HFFc6 (cell line): ENCODE measurements at places on chromosomes 13 and 19. TPM values are rescaled to one million over a fixed set of nuclear protein-coding genes. Genes with fewer than 3 reads are reported as not detected.

CEACAM5 gene
- not detected in 3 replicates for total RNA-seq

SCEL gene
- total RNA-seq: not detected in 3 replicates

GRCh38 chr13:96935901-96936300 lies 58.4 kb downstream of the OXGR1 start:
- DNase-seq: no peak
- H3K4me1 ChIP-seq: no peaks in the 10 kb centered on the region
- H3K27me3 ChIP-seq: peaks cover 2% of the 10 kb centered on the region; the same call in 1 of the 2 replicates
- H3K36me3 ChIP-seq: no peaks in the 10 kb centered on the region
- H3K27ac ChIP-seq: no peak overlapping the region

- no peaks in the 10 kb centered on the region for H3K36me3 ChIP-seq
- DNase-seq: no peak
- H3K4me3 ChIP-seq: no peak overlapping the region
- H3K27ac ChIP-seq: no peak overlapping the region
Measured at GRCh38 chr19:33502521-33502920, 19.1 kb downstream of the PEPD start.

DNA sequence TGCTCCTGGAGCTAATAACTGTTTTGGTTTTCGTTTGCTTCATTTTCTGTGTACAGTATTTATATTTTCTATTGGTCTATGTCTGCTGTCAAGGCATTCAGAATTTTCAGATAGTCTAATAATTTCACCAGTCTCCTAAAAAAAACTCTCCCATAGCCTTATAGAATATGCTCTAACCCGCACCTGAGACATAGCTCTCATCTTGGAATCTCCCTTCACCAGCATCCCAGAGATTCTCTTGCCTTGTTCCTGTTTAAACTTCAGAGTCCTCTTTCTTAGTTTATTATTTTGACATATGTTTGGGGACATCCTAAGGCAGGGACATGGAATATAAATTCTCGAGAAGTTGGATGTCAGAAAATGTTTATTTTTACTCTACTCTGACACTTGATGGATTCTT lies 58.3 kb upstream of the MED4 start:
- no peak overlapping the region for H3K27ac ChIP-seq
- peaks cover 8% of the 10 kb centered on the region for H3K27me3 ChIP-seq
- no peak overlapping the region for H3K4me3 ChIP-seq
- DNase-seq: no peak
- H3K36me3 ChIP-seq: no peaks in the 10 kb centered on the region

NR2F6 gene
- total RNA-seq: 54.7 to 62.5 TPM (median 55.5 TPM) in 3 replicates

GRCh38 chr13:41587490-41587889 lies 130.1 kb downstream of the RGCC start:
- no peak for DNase-seq
- no peak overlapping the region for H3K4me3 ChIP-seq
- H3K4me1 ChIP-seq: peaks cover 32% of the 10 kb centered on the region
- H3K27ac ChIP-seq: peak overlapping the region; percentile 89; the same call in 1 of the 2 replicates
- peaks cover 23% of the 10 kb centered on the region for H3K36me3 ChIP-seq

DNA sequence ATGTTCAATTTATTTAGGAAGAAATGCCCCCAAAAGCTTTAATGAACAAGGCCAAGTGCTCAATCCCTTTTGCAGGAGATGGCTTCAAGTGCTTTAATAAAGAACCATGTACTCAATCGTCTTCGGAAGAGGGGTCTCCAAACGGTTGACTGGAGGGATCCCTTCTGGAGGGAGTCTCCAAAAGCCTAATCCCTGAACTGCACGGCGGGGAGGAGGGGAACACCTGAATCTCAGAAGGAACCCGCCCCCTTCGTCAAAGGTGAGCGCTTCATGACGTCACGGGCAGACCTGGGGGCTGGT lies 505 bp downstream of the PAF1 start:
- H3K36me3 ChIP-seq: peaks cover 44% of the 10 kb centered on the region
- no peak for DNase-seq
- H3K4me3 ChIP-seq: peak overlapping the region; percentile 98
- peaks cover 44% of the 10 kb centered on the region for H3K4me1 ChIP-seq
- H3K27me3 ChIP-seq: peaks cover 8% of the 10 kb centered on the region
- H3K27ac ChIP-seq: peak overlapping the region; percentile 99

DNA sequence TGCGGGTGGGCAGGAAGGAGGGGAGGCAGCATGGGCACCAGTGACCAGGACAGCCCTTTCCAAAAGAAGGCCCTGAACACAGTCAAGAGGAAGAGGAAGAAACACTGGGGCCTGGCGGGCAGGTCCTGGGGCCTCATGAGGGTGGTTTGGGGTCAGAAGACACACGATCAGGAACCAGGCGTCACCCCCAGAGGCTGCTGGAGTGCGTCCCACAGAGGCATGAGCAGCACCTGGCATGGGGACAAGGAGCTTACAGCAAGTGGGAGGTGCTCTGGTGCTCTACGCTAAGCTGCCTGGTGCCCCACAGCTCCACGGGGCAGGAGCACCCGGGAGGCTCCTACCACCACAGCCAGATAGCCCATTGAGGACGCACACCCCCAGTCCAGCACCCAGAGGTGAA lies 20.0 kb downstream of the ELL start:
- no peaks in the 10 kb centered on the region for H3K36me3 ChIP-seq
- H3K4me3 ChIP-seq: no peak overlapping the region
- peaks cover 1% of the 10 kb centered on the region for H3K27me3 ChIP-seq

CPB2 gene
- not detected in 3 replicates for total RNA-seq

GRK1 gene
- not detected in 3 replicates for total RNA-seq

DNA sequence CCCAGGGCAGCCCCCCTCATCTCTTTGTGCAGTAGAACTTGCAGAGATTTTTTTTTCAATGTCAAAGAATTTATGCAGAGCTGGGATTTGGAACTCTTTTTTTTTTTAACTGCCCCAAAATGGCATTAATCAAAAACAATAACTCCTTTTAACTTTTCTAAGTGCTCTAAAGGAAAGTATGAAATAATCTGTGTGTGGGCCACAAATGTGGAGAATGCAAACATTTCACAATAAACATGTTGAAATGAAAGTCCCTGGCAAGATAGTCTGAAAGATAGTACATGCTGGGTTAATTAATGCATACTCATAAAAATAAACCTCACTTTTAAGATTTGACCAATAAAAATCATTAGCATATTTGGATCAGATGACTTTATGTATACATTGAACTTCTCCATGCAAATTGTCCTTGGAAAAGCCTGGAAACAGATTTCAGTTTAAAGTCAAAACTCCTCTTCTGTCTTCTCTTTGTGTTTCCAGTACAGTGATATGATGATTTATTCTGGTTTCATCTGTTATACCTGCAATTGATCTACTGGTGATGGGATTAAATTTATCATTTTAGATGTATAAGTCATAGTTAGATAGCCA lies 30.5 kb upstream of the ZNF536 start:
- no peaks in the 10 kb centered on the region for H3K4me1 ChIP-seq
- no peak overlapping the region for H3K4me3 ChIP-seq
- H3K27me3 ChIP-seq: no peaks in the 10 kb centered on the region
- DNase-seq: no peak
- H3K36me3 ChIP-seq: no peaks in the 10 kb centered on the region; the same call in 1 of the 2 replicates

GRCh38 chr19:12833738-12834565 lies 427 bp downstream of the RTBDN start:
- H3K27me3 ChIP-seq: peaks cover 42% of the 10 kb centered on the region
- peaks cover 17% of the 10 kb centered on the region; the same call in 1 of the 2 replicates for H3K4me1 ChIP-seq
- no peak overlapping the region for H3K27ac ChIP-seq
- no peak overlapping the region for H3K4me3 ChIP-seq

OR4F17 gene
- total RNA-seq: not detected in 3 replicates

GRCh38 chr13:33490461-33491327 lies 205.1 kb upstream of the STARD13 start:
- no peak for DNase-seq
- H3K27ac ChIP-seq: no peak overlapping the region
- H3K27me3 ChIP-seq: no peaks in the 10 kb centered on the region
- H3K4me3 ChIP-seq: no peak overlapping the region
- H3K36me3 ChIP-seq: no peaks in the 10 kb centered on the region; the same call in 1 of the 2 replicates
- H3K4me1 ChIP-seq: peaks cover 61% of the 10 kb centered on the region
